ENCODE measurements at places on chromosomes 1 and 21. TPM values are rescaled to one million over a fixed set of nuclear protein-coding genes. Genes with fewer than 3 reads are reported as not detected.

AADACL4 gene
- total RNA-seq = not detected

CENPF gene
- 28.1 TPM for total RNA-seq

DNA sequence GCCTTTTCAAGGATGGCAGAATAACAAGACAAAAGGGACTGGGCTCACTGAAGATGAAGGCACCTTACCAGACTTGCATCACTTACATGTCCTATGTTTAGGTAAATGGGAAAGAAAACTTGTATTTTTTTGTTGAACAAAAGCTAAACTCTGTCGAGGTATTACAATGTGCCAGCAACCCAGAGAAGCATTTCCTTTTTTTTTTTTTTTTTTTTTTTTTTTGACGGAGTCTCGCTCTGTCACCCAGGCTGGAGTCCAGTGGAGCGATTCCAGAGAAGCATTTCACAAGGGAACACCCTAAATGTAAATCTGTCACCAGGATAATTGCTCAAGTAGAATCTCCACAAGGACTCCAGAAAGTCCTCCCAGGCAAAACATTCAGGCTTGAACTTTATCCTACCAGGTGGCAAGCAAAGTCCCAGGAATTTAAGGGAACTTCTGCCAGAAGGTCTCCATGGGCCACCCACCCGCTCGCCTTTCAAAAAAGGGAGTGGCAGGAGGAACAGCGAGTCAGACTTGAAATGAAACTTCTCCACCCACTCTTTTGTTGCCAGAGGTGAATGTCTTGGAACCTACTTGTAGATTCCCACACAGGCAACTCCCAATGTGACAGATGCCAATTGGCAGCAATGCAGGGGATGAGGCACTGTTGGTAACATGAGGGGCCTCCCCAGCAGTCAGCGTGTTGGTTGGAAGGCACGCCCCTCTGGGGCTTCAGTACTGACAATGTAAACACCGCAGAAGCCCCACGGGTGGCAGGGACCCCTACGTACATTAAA is 125.0 kb downstream of the TIAM1 start:
- peak; percentile 92 for ATAC-seq

RHD gene
- not detected for total RNA-seq

DNA sequence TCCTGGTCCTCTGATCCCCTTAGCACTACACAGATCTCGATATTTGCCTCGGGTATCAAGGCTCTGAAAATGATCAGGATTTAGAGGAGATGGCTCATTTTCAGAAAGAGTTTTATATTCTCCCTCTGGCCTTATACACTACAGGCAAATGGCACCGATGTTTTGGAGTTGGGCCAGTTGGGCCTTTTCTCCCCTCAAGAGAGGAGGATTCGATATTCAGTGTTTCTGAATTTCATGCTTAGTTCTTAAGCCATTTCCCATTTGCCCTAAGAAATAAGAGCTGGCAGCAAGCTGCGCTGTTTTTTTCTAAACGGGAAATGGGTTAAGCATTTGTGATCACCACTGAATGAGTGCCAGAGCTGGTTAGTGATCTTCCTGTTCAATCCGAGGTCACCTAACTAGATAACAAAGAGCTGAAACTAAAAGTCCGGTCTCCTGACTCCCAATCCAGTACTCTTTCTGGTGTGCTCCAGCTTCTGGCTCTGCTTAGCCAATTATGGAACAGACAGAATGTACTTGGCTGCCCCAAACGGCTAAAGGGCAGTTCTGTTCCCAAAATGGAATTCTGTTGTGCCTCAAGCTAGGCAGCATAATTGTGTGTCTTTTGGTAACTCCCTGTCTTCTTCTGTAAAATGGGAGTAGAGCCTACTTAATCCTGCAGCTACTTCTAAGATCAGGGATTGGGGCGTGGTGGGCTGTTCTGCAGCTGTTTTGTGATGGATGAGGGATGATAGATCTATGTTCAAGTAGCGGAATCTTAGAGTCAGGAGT is 1.2 kb upstream of the CPT2 start:
- no peak for ATAC-seq

- no peak for ATAC-seq
Observed at GRCh38 chr1:106498238-106498637, 558.2 kb upstream of the PRMT6 start.

DNA sequence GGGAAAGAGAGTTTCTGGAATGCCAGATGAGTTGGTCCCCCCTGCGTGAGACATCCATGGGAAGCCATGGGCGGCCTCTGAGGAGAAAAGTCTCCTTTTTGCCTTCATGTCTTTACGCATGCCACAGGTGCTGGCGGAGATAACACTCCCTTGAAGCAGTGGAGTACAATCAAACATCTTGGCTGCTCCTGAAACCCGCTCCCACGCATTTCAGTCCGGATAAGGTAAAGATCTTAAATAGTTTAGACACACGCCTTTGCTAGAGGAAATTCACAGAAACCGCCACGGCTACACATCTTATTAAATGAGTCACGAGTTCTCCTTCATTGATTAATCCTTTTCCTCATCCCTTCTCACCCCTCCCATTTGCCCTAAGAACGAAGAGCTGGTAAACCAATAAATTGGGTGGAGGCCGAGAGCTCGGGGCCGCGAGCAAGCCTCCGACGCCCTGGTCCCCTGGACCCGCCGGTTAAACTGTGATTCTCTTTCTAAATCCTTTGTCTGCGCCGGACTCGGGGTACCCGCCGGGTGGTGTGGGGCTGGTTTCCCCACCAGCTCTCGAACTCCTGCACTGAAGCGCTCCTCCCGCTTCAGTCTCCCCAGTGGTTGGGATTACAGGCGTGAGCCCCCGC is 6.6 kb upstream of the ZNF669 start:
- no peak for ATAC-seq

DNA sequence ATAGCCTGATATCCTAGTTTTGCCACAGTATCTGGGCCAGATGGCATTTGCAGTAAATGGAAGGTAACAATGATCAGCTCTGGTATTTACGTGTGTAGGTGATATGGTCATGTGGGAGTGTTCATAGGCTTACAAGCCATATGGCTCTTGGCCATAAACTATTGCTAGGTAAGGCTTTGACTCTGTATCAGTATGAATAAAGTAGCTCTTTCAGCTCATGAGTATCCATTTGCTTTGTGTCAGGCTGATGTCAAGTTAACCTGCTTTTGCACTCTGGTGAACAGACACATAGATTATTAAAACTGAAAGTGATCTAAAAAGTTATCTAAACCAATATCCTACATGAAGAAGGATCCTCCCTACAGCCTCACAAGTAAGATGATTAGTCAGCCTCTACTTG is 69.0 kb downstream of the DDR2 start:
- no peak for ATAC-seq

NTMT2 gene
- total RNA-seq = not detected

DNA sequence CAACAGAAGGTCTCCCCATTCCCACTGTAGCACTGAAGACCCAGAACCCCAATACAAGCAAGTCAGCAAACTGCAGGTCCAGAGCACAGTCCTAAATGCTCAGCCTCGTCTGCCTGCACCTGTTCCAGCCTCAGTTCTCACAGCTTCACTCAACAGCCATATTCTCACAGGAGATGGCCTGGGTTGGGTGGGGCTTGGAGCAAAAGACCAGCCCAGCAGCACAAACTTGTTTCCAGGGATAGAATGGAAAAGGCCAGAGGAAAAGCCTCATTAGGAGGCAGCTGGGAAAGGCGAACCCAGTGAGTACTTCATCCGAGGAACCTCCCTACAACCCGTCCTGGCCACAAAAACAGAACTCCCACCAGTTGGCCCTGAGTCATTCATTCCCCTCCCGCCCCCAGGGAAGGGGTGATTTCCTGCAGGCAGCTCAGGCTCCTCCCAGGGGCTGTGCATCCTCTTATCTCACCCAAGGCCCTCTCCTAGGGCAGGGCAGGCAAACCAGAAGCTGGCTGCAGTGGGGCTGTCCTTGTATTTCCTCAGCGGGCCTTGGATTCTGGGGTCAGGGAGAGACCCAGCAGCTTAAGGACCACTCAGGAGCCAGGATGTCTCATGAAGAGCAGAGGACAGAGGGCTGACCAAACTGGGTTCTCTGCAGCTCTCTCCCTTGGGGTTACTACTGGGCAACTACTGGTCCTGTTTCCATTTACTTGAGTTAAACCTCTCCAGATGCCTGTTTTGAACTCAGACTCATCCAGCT is 7.4 kb upstream of the MPL start:
- ATAC-seq = peak; percentile 68

DNA sequence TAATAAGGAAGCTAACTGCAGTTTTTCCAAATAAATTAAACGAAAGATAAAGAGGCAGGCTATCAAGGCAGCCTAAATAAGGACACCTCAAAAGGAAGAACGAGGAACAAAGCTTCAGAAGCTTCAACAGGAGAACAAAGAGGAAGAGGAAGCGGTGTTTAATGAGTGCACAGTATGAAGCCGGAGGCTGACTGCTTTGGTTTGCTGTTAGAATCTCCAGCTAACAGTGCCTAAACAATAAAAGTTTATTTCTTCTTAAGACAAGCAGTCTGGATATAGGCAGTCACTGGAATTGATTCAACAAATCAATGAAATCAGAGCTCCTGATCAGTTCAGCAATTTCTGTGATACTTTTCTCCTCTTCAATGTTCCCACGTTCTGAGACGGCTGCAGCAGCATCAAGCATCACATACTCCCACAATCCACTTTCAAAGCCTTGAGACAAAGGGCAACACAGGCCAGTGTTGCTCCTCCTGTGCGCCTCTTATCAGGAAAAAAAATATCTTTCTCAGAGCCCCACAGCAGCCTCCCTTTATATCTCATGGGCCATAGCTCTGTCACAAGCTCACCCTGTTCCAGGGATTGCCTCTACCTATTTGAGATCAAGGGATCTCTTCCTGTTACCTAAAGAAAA is 365.6 kb upstream of the ST6GALNAC5 start:
- no peak for ATAC-seq

DNA sequence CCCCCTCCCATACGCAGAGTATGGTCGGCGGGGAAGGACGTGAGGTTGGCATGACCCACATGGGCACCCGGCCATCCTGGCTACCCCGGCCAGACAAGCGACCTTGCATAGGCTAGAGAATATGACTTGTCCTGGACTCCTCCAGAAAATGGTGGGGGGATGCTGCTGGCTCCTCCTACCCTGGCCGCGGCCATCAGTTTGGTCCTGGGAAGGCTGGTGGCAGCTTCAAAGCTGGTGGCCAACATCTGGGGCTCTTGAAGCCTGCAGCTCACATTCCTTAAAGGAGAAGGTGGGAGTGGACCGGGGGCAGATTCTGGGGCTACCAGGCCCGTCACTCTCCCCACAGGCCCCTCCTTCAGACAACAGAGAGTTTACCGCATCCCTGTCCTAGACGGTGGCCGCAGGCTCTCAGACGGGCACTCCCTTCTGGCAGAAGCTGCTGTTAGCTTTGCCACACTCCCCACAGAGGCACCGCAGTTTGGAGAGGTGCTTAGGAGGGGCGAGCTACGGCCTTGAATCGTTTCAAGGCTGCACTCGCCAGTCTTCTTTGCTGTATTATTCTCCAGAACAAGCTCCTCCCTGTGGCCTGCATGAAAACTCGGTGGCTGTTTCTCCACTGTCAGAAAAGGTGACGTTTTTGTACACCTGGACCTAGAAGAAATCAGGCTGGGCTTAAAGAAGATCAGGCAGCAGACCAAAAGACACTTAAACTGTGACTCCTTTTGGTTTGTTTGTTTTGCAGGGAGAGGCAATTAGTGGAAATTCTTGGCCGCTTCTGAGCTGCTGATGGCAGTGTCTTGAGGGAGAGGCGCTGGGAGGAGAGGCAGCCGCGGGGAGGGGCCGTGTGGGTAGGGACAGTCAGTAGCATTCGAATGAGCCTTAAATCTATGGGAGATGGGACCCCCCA is 68.0 kb downstream of the RUNX3 start:
- peak; percentile 63 for ATAC-seq

CR1L gene
- total RNA-seq = not detected

GRCh38 chr1:53413175-53414001 is 45.8 kb upstream of the DMRTB1 start:
- peak; percentile 40 for ATAC-seq

Data from esophagus mucosa (tissue), 1 donor.